Activated CD4-positive, alpha-beta T cell treated with anti-CD3 and anti-CD28 coated beads for 24 hours (primary cell): ENCODE measurements at places on chromosomes 3 and 15.

DNA sequence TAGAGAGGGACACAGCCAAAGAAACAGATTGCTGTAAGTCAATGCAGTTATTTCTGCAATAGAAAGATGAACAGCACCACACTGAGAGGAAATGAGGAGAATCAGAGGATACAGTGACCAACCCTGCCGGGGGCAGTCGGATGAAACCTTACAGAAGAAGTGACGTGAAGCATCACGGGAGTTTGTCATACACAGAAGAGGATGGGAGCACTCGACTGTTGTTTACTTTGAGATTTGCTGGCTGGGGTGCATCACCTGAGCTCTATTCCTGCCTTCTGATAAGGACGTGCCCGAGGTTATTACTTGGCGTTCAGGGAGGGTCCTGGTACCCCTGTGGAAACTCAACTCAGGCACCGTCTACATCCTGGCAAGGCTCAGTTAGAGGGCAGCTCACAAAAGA, 45.4 kb downstream of the MAGEF1 start:
- no peak for DNase-seq

- no peak for DNase-seq
These were observed 30.8 kb downstream of the MEX3B start for GRCh38 chr15:82014989-82015388.

DNA sequence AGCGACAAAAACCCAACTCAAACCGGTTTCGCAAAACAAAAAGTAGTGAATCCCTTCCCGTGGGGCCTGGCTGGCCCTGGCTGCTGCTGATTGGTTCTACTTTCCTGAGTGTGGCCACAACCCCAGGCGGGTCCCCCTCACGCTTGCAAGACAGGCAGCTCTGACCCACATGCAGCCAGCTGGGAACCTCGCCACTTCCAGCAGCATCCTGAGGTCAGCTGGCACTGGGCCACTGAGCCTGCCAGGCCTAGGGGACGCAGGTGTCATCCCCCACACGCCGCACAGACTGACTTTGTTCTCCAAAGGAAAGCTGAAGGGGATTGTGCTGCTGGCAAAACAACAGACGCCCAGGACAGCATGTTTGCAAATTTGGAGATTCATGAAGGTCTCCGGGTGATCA, 111.1 kb downstream of the TPRA1 start:
- DNase-seq: no peak

- no peak for DNase-seq
These were observed 34.8 kb downstream of the ZMAT3 start for GRCh38 chr3:179036626-179037300.

DNA sequence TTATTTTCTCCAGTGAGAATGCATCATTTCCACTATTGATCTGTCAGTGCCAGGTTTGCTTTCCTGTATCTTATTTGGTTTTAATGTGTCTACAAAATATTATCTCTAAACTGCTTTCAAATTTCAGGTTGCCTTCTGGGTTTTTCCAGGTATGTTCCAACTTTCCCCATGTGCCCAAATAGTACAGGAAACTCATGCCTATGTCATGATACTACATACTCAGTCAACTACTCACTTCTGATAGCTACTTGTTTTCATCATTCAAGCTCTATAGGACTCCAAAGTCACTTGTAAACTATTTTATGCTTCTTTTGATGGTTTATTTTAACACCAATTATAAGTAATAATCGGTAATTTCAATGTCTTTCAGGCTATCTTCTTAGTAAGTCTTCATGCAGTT, 134.8 kb upstream of the TTC14 start:
- no peak for DNase-seq

- DNase-seq: no peak
These were observed 46.2 kb downstream of the TBL1XR1 start for GRCh38 chr3:177150970-177151627.

- no peak for DNase-seq
These were observed 61.6 kb downstream of the ST8SIA2 start for GRCh38 chr15:92455271-92455670.

DNA sequence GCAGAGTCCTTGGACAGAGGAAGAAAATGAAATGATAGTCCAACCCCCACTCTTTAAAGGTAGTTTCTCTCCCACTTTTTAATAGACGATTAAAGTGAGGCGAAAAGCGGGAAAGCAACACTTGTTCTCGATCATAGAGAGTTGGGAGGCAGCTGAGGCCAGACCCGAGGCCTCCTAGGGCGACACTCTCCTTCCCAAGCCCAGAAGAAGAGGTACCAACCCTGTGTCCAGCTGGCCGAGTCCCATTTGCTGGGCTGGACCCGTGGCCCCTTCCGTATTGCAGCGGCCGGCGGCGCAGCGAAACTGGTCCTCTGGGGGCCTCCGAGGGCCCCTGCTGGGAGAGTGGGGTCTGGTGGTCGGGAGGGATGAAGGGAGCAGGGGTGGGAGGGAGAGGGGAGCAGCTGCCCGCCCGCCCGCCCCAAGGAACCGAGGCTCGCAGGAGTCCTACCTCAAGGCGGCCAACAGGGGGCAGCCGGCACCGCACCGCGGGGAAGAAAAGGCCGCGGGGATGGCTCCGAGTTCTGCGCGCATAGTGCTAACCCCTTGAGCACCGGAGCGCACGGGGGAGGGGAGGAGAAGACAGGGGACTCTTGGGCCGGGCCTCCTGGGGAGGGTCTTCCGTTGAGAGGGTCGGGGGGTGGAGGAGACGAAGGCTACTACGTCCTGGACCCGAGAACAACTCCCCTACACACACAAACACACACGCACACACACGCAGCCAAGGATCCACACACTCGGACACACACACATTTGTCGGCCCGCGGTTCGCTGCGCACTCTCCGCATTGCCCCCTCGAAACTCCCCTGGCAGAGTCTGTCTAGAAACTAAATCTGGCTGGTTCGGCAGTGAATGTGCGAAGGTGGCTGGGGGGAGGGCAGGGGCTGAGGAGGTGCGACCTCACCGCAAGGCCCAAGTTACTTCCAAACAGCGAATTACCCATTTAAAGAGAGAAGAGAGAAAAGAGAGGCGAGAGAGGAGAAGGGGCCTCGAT, 2.0 kb downstream of the WNT5A start:
- DNase-seq: no peak

- no peak for DNase-seq
These were observed 93.2 kb upstream of the MBNL1 start for GRCh38 chr3:152175528-152175889.

DNA sequence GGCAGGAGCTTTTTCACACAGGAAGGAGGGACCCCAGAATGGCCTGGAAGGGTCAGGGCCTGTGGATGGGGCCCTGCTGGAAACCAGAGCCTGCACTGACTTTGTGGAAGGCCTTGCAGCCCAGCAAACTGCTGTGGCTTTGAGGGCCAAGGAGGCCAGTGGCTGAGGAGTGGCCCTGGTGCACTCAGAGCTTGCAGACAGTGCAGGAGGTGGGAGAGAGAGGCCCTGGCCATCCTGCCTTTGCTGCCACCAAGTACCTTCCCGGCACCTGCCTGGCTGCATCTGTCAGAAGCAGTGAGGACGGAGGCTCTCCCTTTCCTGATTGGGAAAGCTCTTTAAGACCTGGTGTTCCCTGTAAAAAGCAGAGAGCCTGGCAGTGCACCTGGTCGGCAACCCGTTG, 6.4 kb downstream of the PSTPIP1 start:
- no peak for DNase-seq
